ENCODE measurements at places on chromosomes 6 and 20.

DNA sequence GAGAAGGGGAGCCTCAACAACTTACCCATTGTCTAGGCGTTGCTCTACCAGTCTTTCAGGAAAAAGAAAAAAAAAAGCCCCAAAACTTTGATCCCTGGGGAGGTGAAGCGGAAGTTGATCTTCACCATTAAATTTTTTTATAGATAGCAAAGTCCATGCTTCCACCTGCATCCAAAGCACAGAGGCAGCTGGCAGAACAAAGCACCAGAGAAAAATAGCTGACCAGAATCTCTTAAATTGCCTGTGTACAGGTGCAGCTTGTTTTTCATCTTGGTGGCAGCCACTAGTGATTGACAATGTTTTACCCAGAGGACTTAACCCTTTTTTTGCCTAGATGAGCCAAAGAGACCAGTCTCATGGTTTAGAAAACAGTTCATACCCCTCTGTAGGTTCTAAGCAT, 86.0 kb downstream of the MYB start:
- DNase-seq: no peak

GRCh38 chr6:167351656-167352345, 26.9 kb downstream of the TTLL2 start:
- DNase-seq: no peak

GRCh38 chr20:48711696-48712464, 115.9 kb downstream of the PREX1 start:
- no peak for DNase-seq

GRCh38 chr20:7571101-7571500, 369.2 kb downstream of the HAO1 start:
- no peak for DNase-seq

DNA sequence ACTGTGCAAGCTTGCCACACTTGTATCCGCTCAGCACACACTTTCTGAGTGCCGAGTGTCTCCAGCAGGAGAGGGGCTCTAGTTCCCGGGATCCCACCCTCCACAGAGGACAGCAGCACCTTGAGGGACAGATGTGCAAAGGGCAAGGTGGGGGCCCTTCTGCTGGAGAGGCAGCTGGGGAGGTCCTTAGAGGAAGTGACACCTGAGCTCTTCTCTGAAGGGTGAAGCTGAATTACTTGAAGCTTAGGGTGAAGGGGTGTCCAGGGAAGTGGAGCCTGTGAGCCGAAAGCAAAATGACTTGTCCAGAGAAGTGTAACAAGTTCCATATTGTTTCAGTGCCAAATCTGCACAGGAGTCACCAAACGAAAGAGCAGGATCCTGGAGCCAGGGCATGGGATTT, 136.3 kb upstream of the DUSP22 start:
- no peak for DNase-seq

DNA sequence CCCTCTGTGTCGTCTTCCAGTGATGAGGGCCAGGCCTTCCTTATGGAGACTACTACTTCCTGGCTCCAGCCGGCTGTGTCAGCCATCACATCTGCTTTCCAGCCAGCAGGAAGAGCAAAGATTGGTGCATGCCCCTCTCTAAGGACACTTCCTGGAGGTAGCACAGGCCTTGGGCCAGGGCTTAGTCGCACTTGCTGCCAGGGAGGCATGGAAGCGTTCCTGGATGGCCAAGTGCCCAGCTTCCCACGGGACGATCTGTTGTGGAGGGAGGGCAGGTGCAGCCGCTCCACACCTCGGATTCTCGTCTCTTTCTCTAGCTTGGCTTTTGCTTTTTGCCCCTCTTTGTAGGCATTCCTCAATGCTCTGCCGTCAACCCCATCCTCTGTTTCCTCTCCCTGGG, 11.9 kb downstream of the ERMARD start:
- DNase-seq: no peak

DNA sequence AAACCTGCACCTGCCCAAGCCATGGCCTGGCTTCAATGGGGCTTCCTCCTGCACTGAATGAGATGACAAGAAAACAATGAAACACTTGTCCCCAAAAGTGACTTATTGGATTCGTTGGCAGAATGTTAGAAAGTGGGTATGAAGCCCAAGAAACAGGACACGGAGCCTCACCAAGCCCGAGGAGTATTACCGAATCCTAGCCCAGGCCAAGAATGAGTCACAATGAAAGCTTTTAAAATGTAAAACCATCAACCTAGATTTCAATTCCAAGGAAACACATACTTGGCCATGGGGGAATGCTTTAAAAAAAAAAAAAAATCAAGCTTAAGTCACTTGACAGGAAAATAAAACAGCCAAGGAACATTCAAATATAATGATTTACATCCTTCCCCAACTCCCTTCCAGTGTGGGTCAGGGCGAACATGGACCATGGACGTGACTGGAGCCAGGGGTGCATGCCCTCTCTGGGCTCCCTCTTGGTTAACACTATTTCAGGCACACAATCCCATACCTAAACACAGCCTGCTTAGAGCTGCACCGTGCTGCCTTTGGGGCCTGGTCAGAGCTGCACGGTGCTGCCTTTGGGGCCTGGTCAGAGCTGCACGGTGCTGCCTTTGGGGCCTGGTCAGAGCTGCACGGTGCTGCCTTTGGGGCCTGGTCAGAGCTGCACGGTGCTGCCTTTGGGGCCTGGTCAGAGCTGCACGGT, 3.1 kb upstream of the STX16 start:
- no peak for DNase-seq

GRCh38 chr6:161480421-161481155, 206.7 kb upstream of the AGPAT4 start:
- no peak for DNase-seq

- no peak for DNase-seq
These were observed 140.2 kb upstream of the RPS6KA2 start for GRCh38 chr6:166767230-166767629.

DNA sequence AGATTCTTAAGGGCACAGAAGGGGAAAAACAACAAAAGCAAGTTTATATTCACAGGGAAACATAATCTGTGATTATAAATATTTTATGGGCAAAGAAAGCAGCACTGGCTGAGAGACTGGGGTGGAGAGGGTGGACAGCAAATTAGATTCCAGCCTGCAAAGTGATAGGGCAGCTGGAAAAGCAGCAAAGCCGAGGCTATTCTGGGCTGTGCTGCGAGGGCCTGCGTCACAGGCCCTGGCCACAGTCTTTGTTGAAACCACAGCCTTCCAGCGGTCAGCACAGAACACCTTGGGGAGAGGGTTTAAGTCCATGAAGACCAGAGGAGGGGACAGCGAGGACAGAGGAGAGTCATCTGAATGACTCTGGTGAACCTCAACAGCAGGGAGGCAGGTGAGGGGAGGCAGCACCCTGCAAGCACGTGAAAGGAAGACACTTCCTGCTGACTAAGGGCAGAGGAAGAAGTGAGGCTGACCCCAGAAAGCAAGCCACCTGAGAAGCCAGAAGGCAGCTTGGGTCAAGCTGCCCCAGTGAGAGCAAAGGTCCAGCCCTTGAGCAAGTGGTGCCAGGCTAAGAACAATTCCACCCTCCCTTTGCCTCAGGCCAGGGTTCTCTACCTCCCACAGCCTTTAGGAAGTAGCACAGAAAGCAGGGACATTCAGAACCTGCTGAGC, 17.1 kb downstream of the MRPL14 start:
- no peak for DNase-seq

DNA sequence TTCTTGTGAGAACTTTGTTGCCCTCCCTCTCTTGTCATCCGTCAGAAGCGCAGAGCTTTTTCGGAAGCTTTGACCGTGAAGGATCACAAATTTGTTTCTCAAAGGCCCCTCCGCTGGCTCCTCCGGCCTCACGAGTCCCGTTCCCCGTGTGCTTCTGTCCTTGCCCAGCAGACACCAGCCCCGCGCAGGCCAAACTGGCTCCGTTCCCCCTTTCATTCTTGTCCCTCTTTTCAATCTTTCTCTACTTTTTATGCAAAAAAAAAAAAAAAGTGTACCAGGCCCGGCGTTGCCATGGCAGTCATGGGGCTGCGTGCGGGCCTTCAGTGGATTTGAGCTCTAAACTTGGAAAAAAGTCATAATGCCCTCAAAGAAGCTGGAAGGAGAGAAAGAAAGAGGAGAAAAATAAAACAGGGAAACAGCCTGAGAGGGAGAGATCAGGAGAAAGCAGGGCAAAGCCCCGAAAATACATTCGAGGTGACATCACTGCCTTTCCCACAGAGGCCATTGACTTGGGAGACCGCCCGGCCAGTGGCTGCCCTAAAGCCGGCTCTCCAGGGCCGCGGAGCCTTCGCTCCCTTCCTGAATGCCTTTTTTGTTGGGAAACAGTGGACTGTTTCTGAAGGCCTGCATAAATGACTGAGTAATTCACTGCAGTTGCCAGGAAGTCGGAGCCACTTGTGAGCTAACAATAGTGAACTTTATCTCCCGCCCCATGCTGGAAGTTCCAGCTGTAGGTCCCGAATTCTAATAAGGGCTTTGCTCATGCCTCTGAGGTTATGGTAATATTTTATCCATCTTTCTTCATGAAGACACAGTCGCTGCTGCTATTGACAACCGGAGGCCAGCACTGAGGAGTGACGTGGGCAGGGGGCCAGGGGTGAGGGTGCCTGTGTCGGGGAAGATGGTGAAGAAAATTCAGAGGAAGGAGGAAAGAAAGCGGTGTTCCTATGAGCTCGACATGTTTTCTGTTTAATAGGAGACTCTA, 670.9 kb downstream of the QKI start:
- DNase-seq: no peak

GRCh38 chr20:59015812-59016711, 3.2 kb upstream of the TUBB1 start:
- DNase-seq: no peak

GRCh38 chr6:31792761-31793171, 2.8 kb downstream of the VARS1 start:
- no peak for DNase-seq
